SK-N-SH (cell line): ENCODE measurements at places on chromosomes 16 and 17. TPM values are rescaled to one million over a fixed set of nuclear protein-coding genes. Genes with fewer than 3 reads are reported as not detected.

Gene PIEZO1
- 111 and 184 TPM in 2 replicates for polyA plus RNA-seq

GRCh38 chr16:85401917-85402766 lies 211.0 kb upstream of the GSE1 start:
- no peaks in the 10 kb centered on the region for H3K27me3 ChIP-seq
- H3K36me3 ChIP-seq: no peaks in the 10 kb centered on the region
- H3K4me3 ChIP-seq: no peak overlapping the region
- peaks cover 8% of the 10 kb centered on the region; the same call in 1 of the 2 replicates for H3K4me1 ChIP-seq
- no peak for DNase-seq

DNA sequence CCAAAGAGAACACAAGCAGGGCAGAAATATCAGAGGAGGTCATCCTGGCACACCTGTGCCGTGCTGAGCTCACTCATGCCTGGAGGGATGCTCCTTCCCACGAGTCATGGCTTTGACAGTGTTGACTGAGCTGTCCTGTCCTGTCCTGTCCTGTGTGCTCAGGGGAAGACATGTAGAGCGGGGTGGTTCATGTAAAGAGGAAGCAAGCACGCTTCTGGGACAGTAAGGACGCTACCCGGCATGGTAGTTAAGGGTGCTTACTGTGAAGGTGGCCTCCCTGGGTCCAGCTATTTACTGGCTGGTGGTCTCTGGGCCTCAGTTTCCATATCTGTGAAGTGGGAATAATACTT lies 398 bp downstream of the LGALS9 start:
- H3K4me3 ChIP-seq: no peak overlapping the region
- H3K27me3 ChIP-seq: no peaks in the 10 kb centered on the region
- H3K36me3 ChIP-seq: no peaks in the 10 kb centered on the region
- DNase-seq: no peak

DNA sequence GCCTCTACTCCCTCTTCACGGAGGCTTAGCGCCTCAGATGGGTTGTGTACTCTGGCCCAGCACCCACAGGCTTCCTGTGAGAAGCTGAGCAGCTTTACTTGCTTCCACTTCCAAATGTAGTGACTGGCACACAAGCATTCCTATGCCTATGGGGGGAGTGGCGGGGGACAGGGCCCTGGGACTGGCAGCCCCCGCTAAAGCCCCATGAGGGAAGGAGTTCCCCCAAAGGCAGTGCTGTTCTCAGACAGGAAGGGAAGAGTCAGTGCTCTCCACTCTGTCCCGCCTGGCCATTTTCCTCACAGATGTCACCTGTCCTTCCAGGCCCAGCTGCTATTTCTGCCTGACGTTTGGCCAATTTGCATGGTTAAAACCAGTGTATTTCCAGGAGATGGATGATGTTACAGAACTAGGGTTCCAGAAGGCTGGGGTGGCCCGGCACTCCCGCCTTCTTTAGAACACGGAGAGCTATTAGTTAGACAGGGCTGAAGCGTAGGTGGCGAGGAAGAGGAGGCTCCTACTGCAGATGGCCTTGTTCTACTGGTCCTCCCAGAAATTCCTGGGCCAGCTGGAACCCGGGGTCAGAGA lies 83.9 kb upstream of the FBXO47 start:
- H3K27ac ChIP-seq: no peak overlapping the region
- no peak overlapping the region for H3K4me3 ChIP-seq
- H3K4me1 ChIP-seq: no peaks in the 10 kb centered on the region
- H3K36me3 ChIP-seq: no peaks in the 10 kb centered on the region
- no peak for DNase-seq

DNA sequence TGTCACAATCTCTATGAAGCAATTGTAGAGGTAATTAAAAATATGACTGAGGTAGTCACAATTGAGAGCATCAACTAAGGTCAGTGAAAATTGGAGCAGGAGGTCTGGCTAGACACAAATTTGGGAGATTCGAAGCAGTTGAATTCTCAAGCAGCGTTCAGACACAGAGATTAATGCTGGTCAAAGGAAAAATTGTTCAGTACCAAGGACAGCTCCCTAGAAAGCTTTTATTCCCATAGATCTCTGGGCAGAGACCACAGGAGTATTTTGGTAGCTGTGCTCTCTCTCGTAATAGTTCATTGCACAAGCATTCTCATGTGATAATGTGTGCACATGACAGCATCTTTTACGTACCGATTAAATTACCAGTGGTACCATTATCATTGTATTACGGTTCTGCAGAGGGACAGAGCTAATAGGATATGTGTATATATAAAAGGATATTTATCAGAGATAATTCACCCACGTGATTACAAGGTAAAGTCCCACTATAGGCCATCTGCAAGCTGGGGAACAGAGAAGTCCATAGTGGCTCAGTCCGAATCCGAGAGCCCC lies 387.5 kb upstream of the HSBP1 start:
- H3K27ac ChIP-seq: no peak overlapping the region
- no peaks in the 10 kb centered on the region for H3K4me1 ChIP-seq
- H3K4me3 ChIP-seq: no peak overlapping the region

DNA sequence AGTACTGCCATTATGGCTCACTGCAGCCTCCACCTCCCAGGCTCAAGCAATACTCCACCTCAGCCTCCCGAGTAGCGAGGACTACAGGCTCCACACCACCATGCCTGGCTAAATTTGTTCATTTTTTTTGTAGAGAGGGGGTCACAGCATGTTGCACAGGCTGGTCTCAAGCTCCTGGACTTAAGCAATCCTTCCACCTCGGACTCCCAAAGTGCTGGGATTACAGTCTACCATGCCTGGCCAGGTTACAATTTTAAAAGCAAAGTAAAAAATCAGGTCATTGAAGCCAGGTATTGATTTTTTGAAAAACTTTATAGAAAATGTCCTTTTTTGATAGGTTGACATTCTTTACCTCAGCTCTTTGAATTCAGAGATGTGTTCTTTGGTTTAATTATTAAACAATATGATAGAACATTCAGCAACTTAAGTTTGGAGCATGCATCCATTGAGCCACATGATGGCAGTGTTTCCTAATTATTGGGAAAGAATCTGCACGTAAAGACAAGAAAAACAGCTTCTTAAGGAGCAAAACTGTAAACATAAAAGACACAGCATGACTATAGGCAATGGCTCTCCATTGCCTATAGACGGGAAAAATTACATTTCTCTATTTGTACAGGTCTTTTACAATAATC lies 1.7 kb upstream of the SLC16A11 start:
- H3K4me1 ChIP-seq: no peaks in the 10 kb centered on the region
- H3K27ac ChIP-seq: no peak overlapping the region
- H3K4me3 ChIP-seq: peak overlapping the region; percentile 14; the same call in 1 of the 2 replicates
- no peaks in the 10 kb centered on the region for H3K36me3 ChIP-seq
- H3K27me3 ChIP-seq: peaks cover 31% of the 10 kb centered on the region; the same call in 1 of the 2 replicates
